ENCODE measurements at places on chromosomes 12 and 14. TPM values are rescaled to one million over a fixed set of nuclear protein-coding genes. Genes with fewer than 3 reads are reported as not detected.

GRCh38 chr14:104181761-104182530 is 43.6 kb downstream of the KIF26A start:
- DNase-seq, result no peak

DNA sequence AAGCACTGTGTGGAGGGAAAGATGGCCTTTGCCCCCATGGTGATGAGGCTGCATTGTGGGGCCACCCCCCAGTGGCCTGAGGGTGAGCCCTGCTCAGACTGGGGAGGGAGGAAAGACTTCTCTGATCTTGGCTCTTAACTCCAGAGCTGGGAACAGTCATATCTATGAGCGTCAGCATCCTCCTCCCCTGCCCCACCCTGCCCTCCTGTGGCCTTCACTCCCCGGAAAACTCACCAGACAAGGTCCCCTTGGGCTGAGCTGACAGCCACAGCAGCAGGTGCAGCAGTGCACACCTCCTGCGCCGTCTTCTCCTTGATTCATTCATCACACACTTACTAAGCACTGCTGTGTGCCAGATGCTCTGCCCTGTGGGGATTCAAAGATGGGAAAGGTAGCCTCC is 98.8 kb downstream of the B4GALNT3 start:
- no peak for DNase-seq

DNA sequence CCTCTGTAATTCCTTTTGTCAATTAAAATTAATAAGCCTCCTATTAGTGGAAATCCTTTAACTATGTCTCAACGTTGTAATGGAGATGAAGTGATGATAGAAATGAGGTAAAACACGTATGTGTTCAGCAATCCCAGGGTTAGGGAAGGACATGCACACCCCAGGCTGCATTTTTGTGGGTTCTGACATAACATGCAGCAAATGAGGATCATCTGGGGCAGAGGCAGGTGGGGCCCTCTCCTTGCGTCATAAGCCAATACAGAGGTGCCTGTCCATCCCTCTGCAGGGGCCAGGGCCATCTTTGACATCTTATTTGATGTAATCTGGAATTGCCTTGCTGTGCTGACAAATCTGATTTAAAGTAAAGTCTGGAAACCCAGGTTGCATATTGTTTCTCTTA is 73.2 kb downstream of the MYRFL start:
- peak; percentile 24 for DNase-seq

DNA sequence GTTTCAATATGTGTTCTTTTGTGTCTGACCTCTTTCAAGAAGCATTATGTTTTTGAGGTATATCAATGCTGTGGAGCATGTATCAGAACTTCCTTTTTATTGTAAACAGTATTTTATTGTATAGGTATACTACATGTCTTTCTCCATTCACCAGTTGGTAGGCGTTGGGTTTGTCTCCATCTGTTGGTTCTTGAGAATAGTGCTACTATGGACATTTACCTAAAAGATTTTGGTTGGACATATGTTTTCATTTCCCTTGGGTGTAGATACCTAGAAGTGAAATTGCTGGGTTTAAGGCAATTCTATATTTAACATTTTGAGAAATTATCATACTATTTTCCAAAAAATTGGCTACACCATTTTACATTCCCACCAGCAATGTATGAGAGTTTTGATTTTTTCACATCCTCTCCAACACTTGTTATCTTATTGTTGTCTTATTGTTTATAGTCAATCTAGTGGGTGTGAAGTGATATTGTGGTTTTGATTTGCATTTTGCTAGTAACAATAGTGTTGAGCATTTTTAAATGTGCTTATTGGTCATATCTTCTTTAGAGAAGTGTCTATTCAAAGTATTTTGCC is 409.2 kb downstream of the IPO8 start:
- peak; percentile 19 for DNase-seq

GRCh38 chr12:59069516-59069915 is 149.2 kb upstream of the LRIG3 start:
- DNase-seq, result no peak

GRCh38 chr14:25009891-25010290 is 40.1 kb downstream of the STXBP6 start:
- peak; percentile 62 for DNase-seq

DNA sequence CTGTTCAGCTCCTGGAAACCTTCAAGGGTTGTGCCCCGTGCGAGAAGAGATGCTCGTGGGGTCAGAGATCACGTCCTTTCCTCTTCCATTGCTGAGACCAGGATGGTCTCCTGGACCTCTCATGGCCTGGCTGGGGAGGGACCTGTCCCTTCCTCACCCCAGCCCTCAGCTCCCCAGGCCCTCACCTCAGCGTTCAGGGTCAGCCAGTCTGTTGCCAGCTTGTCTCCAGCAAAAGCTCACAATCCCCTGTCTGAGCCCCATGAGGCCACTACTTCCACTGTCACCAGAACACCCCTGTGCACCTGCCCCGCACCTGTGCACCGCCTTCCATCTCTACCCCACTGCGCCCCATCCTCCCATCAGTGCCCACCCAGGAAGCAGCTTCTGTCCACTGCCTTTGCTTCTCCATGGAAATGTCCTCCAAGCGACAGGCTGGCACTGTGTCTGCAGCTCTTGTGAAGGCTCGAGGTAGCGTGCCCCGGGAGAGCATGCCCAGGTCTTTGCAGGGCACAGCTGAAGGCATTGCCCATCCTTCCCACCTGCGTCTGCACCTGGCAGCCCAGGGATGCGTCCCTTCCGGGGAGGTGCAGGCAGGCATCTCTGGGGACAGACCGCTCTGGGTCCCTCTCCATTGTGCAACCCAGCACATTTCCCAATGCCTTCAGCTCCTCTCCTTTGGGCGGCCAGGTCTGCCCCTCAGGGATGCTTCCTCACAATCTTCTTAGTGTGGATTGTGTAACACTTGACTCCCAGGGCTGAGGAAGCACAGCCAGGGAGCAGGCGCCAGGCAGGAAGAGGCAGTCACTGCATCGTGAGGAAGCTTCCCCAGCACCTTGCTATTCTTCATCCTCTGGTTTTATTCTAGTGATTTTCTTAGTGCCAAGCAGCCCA is 179.6 kb downstream of the ADGRD1 start:
- DNase-seq, result no peak

- no peak for DNase-seq
Observed at GRCh38 chr12:43730283-43730682, 28.3 kb downstream of the PUS7L start.

DNA sequence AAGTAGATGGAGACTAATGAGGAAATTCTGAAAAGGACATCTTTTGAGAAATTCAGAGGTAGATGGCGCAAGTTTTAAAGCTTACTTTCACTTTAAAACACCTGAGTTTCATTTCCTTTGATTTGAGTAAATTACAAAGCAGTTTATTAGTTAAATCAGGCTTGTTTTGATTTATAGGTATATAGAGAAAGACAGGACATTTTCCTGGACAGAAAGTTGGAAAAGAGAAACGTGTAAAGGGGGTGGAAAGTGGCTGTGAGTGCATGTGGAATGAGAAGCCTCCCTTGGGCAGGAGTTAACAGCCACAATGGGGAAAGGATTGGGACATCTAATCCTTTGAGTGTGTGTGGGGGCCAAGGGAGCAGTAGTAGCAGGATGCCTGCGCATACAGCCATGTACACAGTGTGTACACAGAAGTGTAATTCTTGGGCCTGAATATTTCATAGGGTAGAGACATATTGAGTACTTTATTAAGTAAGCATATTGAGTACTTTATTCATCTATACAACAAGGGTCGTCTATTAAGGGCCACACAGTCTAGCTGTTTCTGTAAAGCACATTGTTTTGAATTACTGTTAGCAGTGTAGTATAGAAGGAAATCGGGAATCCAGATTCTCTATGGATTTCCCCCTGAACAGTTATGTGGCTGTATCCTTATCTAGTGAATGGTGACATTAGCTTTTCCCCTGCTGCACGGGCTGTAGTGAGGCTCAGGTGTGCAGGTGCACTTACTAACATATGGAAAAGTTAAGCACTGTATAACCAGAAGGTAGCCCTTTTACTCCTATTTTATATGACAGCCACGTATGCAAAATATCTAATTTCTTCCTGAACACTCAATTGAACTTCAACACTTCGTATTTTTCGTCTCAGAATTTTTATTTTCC is 19.1 kb downstream of the MARK3 start:
- DNase-seq, result no peak

DNA sequence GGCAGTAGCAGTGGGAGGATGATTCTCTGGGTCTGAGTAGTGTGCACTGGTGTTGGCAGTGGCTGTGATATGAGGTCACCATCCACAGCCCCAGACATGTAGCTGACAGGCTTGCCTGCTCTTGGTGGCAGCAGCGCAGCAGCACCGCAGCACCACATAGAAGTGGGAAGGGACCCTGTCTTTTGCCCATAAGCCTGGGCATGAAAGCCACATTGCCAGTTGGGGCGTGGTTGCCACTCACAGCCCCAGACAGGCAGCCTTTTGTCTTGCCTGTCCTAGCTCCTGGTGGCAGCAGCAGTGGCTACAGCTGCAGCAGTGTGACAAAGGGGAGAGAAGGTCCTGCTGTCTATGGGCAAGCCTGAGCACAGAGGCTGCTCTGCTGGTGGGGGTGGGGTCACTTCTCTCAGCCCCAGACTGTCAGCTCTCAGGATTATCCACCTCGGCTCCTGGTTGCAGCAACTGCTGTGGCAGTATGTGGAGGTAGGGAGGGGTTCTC is 71.5 kb downstream of the BRMS1L start:
- no peak for DNase-seq

GRCh38 chr12:26683443-26683842 is 149.6 kb downstream of the ITPR2 start:
- DNase-seq, result no peak

DNA sequence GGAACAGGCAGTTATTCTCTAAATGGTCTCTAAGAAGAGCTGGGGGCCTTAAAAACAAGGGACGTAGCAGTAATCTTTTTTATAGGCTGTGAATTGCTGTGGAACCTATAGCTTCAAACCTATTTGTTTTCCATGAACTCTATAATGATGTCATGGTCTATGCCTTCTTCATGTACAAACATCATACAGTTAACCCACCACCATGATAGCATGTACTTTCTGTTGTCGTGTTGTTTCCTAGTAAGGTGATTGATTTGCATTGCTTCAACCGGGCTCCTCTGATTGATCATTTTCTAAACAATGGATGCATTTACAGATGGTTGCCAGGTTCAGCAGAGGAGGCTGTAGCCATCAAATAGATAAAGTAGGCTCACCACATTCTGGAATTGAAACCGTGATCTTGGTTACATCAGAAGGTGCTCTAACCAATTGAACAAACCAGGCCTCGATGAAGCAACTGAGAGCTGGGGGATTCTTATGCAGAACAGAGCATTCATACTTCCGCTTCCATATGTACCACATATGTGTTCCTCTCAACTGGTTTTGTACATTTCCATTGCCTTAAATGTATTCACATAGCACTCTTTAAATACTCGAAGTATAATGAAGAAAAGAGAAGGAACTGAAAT is 25.6 kb upstream of the PCNX1 start:
- DNase-seq, result no peak

DNA sequence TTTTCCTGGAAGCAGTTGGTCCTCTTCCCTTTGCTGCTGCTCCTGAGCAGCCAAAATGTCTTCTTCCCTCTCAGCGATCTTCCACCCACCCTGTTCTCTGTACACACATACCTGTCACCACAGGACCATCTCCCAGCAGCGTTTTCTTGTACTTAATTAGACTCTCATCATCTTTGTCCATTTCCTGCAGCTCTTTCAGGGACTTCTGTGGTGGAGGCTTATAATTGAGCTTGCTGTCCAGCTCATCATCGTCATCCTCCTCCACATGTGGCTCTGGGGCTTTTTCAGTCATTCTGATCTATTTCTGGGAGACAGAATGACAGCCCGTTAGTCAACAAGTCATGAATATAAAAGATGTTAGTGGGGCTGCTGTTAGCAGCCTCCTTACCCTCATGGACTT is 11.0 kb downstream of the ARHGDIB start:
- DNase-seq, result no peak

- DNase-seq, result peak; percentile 36
Observed at GRCh38 chr12:55727643-55728185, 1.1 kb downstream of the CD63 start.

DNA sequence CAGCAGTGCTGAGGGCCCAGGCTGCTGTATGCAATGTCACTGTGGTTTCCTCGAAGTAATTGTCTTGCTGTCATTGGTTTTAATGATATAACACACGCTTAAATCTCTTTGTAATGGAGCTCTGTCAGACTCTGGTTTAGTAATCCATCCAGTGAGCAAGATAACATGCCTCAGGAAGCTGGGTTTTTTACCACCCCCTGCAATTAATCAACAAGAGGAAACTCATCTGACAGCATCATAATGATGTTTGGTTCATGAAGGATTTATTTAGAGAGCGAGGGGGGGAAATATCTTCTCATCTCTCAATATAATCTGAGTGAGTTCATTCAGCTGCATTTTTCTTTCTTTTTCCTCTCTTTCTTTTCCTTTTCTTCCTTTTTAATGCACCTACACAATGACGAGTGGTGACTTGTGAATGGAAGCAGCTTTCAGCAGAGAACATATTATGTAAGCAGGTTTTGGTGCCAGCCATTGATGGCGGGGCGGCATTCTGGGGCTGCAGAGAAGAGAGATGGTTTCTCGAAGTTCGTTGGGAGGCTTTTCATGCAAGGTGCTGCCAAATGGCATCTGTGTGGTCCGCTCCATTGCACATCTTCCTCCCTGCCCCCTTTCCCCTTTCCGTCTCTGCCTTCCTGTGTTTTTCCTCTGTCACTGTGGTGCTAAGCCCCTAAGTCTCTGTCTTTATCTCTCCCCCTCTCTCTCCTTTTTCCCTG is 6.7 kb downstream of the RPH3A start:
- DNase-seq, result no peak

GRCh38 chr12:53944907-53945847 is 6.5 kb downstream of the HOXC13 start:
- no peak for DNase-seq

- DNase-seq, result no peak
Observed at GRCh38 chr14:64973026-64973442, 898 bp upstream of the RAB15 start.

- DNase-seq, result peak; percentile 25
Observed at GRCh38 chr14:32043624-32044023, 33.5 kb upstream of the ARHGAP5 start.

GRCh38 chr12:122830517-122831214 is 4.6 kb upstream of the HIP1R start:
- no peak for DNase-seq

Gene DPPA3
- not detected for total RNA-seq

Gene KCNH3
- 0.24 TPM for total RNA-seq

Gene TMEM30B
- 12.3 TPM for total RNA-seq

Gene KRT75
- not detected for total RNA-seq
